ENCODE measurements at places on chromosomes 12 and 14.

GRCh38 chr14:69356903-69357543 is 41.1 kb downstream of the ERH start:
- DNase-seq, result no peak

DNA sequence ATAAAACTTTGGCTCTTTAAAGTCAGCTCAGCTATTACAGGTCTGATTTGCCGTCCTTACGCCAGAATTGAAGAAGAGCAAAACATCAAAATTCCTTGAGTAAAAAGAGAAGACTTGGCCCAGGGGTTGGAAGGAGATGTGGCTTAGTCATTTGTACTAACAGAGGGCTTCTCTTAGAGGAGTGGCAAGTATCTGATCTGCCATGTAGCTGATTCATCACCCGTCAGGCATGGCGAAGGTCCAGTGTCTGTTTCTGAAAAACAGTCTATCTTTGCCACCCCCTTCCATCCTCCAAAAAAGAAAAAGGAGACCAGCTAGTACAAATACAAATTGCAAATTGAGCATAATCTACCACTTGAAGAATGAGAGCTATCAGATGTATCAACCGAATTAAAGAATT is 91.9 kb downstream of the RAD52 start:
- DNase-seq, result peak; percentile 81

DNA sequence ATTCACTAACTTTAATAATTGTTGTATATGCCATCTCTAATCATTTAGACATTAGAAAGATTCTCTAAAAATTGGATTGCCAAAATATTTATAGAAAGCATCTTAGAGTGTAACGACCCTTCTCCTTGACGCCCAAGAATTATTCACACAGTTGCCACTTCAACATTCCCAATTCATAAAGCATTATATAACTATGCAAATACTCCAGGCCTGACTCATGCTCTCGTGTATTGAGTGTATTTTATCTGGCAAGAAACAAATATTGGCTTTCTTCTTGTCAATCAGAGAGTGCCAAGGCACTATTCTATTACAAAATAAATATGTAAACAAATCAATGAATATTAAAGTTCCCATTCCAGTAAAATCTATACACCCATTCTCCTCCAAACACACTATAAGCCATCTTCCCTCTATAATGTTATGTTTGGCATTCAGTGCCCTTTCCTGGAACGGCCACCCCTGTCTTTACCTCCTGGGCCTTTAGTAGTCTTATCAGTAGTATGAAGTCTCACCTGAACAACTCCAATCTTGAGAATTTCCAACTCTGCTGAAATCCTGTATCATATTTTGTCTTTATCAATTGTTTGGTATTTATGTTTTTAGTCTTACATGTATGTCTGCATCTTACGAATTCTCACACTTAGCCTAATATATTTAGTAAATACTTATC is 182.6 kb downstream of the PIK3C2G start:
- DNase-seq, result peak; percentile 67

DNA sequence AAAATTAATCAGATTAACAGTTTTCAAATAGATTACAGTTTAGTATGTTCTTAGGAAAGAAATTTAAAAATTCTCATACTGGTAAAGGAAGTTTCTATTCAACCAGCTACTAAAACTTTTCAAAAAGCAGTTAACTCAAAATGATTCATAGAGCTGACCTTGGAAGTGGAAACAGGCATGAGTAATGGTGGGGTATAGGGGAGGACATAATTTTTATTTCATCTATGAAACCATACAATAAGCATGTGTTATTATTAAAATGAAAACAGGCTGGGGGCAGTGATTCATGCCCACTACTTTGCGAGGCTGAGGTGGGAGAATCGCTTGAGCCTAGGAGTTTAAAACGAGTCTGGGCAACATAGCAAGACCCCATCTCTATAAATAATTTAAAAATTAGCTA is 73.0 kb downstream of the DNAI7 start:
- no peak for DNase-seq

GRCh38 chr12:100737168-100737567 is 57.4 kb upstream of the ANO4 start:
- no peak for DNase-seq

- DNase-seq, result no peak
Observed at GRCh38 chr14:33927944-33928343, 22.9 kb downstream of the EGLN3 start.

- no peak for DNase-seq
Observed at GRCh38 chr14:82180139-82180538, 646.5 kb upstream of the SEL1L start.

DNA sequence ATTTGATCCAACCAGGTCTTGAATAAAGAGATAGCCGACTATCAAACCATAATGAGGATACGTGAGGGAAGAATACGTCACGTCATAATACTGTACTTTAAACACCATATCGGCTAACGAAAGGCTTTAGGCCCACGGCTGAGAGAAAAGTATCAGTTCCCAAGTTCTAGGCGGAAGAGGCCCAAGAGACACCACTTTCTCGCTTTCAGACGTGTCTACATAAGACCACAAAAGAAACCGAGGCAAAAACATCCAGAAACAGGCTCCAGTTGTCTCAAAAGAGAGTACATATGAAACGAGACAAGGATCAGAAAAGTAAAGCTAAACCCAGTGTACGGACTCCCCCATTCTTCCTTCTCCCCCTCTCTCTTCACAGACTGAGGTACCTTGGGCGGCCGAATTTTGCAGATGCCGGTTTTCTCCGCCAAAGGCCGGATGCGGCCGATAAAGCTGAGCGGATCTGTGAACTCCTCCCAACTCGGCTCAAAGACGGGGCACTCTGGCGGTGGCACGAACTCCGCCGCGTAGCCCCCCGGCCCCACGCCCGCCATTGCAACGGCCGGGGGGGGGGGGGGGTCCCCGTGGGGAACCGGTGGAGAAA is 479 bp downstream of the KDM5A start:
- DNase-seq, result peak; percentile 15

- DNase-seq, result no peak
Observed at GRCh38 chr14:105883066-105884005, 357.0 kb downstream of the TMEM121 start.

GRCh38 chr14:37594971-37595808 is at the start of the genes FOXA1 and TTC6:
Gene FOXA1, minus strand, starts transcription at chr14:37595249. Its CDS starts 277 bp downstream, at chr14:37594972.
Gene TTC6, plus strand, starts transcription at chr14:37595629. Its CDS starts 26,436 bp downstream, at chr14:37622065.
- DNase-seq, result peak; percentile 91

GRCh38 chr14:67680121-67680602 is 5.7 kb upstream of the VTI1B start:
- DNase-seq, result peak; percentile 79

GRCh38 chr12:20508359-20508758 is 140.0 kb downstream of the PDE3A start:
- DNase-seq, result no peak

DNA sequence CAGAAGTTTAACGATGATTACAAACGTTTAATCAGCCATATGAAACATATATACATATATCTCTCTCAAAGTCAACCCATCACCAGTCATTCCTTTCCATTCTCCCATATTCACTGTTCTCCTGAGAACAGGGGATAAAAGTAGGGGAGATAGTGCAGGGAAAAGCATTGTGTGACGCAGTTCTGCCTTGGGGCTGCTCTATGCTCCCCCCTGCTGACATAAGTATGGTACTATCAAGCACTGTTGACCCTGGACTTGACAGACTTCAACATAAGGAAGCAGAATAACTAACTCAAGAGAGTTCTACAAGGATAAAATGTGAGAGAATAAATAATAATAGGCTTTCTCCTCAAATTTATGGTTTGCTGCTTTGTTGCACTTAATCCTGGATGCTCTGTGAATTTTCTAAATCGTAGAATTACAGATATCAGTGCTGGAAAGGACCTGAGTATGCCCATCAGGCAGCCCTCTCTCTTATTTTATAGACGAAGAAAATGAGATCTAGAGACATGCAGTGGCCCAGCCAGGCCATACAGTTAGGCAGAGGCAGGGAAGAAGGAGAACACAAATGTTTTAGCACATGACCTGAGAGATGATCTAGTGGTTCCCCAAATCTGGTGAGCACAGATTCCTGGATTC is 87.2 kb downstream of the SCN8A start:
- DNase-seq, result peak; percentile 69

DNA sequence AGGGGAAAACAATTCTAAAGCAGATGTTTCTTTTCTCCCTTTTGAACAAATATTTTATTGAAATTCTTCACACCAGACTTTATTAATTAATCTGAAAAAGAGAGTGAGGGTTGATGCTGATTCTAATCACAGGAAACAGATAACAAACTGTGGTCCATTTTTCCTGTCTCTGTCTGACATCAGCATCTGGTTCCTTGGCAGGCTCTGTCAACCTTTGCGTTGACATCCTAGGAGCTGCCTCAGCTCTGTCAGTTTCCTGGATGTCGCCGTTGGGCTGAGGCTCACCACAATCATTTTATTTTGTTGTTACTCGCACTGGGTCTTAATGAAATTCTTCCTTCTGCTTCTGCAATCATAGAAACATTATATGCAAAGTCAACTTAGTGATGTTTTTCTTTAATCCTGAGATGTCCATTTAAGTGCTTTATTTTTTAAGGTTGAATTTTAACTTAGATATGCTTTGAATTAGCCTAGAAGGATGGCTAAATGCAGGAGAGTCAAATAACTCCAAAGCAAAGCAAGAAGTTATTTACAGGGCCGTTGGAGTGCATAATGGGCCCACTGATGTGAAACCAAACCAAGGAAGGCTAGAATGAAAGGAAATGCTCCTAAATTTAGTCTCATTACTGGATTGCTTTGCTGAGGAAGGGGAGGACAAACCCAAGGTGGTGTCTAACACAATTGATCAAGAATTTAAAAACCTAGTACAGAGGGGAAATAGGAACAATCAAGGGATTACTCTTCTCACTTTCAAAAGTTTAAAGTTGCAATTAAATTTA is 542.4 kb downstream of the FLRT2 start:
- no peak for DNase-seq

DNA sequence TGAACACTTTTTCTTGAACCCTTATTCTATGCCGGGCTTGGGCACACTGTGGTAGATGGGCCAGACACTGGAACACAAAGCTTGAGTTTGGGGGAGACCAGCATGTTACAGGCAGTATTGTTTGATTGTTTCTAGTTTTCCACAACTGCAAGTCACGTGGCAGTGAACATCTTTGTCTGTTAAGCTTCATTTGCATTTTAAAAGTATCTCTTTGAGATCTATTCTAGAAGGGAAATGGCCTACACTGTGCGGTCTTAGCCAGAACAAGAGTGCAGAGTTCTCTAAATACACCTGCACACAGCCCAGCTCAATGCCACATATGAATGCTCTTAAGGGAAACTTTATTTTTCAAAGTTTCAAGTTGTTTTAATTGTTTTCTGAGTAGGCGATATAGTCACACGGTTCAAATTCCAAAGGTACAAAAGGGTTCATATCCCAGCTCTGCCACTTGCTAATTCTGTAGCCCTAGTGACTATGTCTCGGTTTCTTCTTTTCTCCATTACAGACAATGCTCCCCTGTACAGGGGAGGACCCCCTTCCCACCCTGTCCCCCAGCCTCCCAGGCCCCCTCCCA is 24.9 kb downstream of the RIN3 start:
- no peak for DNase-seq

DNA sequence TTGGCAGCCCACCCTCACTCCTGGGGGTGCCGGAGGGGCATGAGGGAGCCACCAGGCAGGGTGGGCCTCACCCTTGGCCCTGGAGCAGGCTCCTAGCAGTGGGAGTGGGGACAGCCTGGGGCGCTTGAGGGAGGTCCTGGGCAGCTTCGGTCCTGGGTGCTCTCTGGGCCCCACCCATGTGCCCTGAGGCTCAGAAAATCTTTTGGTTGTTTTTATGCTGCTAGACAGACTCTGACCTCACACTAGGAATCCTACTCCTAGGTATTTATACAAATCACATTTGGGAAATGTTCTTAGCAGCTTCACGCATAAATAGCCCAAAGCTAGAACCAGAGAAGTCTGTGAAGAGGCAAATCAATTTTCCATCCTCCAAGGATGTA is 10.9 kb upstream of the ULK1 start:
- DNase-seq, result peak; percentile 36

DNA sequence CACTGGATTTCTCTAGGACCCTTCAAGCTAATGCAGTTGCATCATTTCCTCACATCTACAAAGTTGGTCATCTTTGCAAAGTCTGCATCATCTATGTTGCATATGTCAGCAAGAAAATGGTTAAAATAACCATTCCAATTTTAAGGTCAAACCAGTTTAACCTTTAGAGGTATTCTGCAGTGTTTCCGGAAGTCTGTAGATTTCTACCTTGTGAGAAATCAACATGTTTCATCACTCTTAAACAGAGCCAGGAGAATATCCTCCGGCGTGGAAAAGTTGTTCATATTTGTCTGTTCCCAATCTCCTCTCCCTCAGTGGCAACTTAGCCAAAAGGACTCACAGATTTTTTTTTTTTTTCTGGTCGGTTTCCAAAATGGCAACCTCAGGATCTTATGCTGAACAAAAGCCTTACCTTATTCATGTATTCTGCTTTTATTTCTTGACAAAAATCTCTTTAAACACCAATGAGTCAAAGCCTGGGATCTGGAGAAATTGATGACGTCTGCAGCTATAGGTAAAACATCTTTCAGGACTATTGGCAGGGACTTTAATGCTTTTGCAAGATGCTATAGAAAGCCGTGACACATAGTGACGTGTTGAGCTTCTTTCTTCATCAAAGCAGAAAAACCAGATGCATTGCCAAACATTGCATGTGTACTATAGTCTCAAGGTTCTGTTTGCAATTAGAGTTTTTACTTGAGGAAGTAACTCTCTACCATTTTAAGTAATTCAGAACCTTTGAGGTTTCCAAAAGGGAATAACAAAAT is 16.0 kb upstream of the CDK17 start:
- DNase-seq, result peak; percentile 96

GRCh38 chr14:90491221-90491885 is 94.5 kb downstream of the CALM1 start:
- DNase-seq, result no peak

GRCh38 chr12:120252071-120252906 is 13.2 kb downstream of the PXN start:
- DNase-seq, result no peak

- DNase-seq, result peak; percentile 81
Observed at GRCh38 chr12:86456241-86456640, 200.1 kb upstream of the MGAT4C start.

- DNase-seq, result no peak
Observed at GRCh38 chr14:50237427-50237826, 6.0 kb upstream of the SOS2 start.

DNA sequence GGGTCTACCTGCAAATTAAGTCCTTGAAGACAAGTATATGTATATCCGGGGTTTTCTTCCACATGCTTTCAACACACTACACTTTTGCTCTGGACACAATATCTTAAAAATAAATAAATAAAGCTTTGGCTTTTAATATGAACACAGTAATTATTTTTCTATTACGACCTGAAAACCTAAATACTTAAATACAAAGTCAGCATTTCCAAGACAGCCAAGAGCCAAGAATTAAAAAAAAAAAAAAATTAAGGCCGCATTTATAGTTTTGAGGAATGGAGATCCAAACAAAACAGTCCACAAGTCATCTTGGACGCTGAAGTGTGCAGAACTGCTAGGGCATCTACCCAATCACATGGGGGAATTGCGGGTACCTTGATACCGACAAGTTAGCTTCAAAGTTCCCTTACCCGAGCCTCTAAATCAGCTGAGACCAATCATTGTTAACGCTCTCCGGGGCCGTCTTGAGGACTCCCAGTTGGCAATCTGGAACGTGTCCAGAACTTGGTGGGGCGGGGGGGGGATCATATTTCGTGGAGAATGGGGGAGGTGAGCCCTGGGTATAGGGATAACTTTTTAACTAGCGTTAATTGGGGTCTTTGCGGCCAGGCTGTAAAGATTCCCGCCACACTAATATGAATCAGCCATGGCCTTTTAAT is 731 bp upstream of the PCNX4 start:
- DNase-seq, result peak; percentile 84

GRCh38 chr14:52551696-52552062 is 626 bp downstream of the TXNDC16 start:
- DNase-seq, result peak; percentile 48

GRCh38 chr12:96570579-96570978 is 81.2 kb downstream of the CFAP54 start:
- DNase-seq, result no peak

Measured in PC-3 (cell line).